ENCODE measurements at places on chromosomes 2 and 18.

DNA sequence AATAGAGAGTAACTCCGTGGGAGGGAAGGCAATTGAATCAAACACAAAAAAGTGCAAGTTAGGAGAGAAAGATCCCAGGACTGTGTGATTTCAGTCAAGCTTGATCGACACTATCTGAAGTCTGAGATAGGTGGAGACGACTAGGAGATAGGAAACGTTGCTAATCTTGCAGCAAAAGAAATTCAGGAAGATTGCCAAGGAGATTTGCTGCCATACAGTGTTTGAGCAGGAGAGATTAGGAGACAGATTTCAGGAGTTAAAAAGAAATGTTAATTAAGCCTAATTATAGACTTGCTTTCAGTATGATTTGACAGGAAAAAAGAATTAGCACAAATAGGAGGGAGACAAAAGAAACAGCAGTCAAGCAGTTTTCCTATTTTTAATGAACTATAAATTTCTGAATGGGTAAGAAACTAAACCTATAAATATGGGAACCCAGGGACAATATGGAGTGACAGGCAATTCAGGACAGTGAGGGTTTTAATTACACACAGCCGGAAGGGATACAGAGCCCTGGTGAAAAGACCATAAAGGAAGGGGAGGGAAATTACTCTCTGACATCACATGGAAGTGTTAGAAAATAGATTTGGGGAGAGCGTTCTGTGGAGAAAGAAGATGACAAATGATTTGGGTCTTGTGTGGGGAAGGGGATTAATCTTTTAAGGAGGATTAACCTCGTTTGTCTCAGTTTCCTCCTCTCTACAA is 72.6 kb downstream of the SUCLG1 start:
- DNase-seq = no peak

GRCh38 chr2:111642586-111643327 is 241.2 kb downstream of the ANAPC1 start:
- DNase-seq = no peak

- no peak for DNase-seq
Measured at GRCh38 chr2:236369661-236370062, 105.5 kb upstream of the ASB18 start.

GRCh38 chr2:10431797-10432196 is 16.3 kb downstream of the ODC1 start:
- no peak for DNase-seq

GRCh38 chr2:117519721-117520120 is 294.8 kb upstream of the DDX18 start:
- no peak for DNase-seq

DNA sequence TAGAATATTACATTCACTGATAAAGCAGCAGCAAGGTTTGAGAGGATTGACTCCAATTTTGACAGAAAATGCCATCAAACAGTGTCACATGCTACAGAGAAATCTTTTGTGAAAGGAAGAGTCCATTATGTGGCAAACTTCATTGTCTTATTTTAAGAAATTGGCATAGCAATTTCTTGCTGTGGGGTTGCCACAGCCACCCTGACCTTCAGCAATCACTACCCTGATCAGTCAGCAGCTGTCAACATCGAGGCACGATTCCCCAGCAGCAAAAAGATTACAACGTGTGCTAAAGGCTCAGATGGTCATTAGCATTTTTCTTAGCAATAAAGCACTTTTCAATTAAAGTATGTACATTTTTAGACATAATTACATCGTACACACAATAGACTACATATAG is 74.7 kb downstream of the PRKCE start:
- DNase-seq = no peak

DNA sequence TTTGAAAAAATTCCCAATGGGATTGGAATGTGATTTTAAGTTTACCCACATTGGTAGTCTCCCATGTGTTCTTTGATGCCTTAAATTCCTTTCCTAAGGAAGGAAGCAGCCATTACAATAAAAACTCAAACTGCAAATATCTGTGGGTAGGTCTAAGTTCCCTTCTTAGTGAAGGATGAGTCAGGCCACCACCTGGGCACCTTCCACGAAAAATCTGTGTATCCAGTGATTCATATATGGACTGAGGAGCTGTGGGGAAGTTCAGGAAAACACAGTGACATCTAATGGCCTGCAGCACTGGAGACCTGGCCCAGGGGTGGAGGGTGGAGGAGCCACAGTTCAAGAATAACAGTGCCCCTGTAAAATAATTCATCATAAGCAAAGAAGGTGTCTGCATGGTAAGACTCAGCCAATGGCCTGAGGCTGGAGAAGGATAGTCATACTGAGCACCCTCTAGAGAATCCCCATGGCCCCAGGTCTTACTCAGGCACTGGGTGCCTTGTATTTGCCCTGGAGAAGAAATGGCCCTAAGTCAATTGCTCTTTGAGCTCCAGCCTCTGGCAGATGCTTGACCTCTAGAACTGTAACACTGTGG is 248.6 kb downstream of the SP3 start:
- no peak for DNase-seq

- DNase-seq = no peak
Measured at GRCh38 chr2:6846540-6846939, 19.2 kb downstream of the CMPK2 start.

- DNase-seq = no peak
Measured at GRCh38 chr18:55504808-55505207, 83.2 kb downstream of the TCF4 start.

- no peak for DNase-seq
Measured at GRCh38 chr18:34299828-34300227, 75.1 kb upstream of the NOL4 start.

GRCh38 chr2:150370561-150370960 is 116.9 kb downstream of the RND3 start:
- DNase-seq = no peak

DNA sequence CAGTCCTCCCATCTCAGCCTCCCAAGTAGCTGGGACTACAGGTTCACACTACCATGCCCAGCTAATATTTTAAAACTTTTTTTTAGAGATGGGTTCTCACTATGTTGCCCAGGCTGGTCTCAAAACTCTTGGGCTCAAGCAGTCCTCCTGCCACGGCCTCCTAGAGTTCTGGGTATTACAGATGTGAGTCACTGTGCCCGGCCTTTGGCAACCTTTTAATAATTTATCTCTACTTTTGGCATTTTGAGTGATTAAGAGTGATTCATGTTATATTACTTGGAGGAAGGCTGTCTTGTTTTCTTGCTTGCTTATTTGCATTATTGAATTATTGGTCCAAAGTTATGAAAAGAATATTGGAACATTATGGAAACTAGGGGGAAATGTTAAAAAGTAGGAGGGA is 24.3 kb downstream of the NCOA1 start:
- DNase-seq = no peak

- no peak for DNase-seq
Measured at GRCh38 chr2:200216310-200216709, 90.2 kb upstream of the SPATS2L start.

DNA sequence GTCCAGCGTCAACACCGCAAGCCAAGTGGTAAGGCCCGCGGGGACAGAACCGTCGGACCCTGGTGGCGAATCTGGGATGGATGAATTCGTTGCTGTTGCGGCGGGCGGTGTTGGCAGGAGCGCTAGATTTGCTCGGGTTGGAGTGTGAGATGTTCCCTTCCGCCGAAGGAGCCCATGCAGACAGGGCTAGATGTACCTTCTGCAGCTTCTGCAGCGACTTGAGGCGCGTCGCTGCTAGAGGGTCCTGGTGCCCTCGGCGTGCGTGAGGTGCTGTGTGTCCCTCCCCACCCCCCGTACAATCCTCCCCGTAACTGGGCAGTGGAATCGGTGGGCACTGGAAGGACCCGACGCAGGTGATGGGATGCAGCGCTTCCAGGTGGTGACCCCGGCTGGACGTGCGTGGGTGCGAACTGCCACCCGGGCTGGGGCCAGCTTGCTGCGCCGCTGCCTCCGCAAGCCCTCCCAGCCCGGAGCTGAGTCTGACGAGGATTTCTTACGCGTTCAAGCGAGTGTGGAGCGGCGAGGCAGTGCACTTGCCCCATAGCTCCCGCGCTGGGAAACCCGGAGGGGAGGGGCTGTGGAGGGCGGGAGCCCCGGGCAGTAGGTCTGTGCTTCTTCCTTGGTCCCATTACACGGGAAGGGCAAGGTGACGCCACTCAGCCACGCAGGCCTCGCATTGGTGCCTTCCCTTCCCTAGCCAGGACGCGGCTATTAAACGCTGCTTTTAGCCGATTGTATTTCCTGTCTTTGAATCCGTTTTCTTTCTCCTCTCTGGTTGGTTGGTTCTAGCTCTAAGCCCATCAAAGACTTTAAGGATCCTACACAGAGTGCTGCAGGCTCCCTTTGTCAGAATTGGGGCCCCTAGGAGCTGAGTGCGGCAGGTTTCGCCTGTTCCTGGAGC is 34.2 kb downstream of the CHRNA1 start:
- DNase-seq = peak; percentile 12

- no peak for DNase-seq
Measured at GRCh38 chr2:193409951-193410350, 1215.2 kb upstream of the TMEFF2 start.

DNA sequence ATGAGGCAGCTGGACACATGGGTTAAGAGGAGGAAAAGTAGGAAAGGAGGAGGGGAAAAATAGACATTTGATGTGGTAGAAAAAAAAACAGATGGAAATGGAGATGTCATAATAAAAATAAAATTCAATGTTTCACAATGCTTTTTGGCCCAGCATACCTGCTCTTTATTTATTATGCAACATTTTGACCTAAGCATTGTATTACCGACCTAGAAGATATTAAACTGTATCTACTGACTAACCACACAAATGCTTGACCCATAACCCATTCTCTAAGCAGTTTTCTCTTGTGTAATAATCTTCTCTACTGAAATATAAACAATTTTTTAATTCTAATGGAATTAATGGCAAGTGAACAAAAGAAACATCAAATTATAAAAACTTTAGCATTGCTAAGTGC is 362.3 kb downstream of the FBXO15 start:
- no peak for DNase-seq

GRCh38 chr2:194491409-194492115 is 1165.5 kb upstream of the SLC39A10 start:
- DNase-seq = no peak

GRCh38 chr18:44796429-44797428 is 116.0 kb downstream of the SETBP1 start:
- no peak for DNase-seq

- DNase-seq = peak; percentile 21
Measured at GRCh38 chr2:69177785-69178636, 165.0 kb downstream of the ANTXR1 start.

DNA sequence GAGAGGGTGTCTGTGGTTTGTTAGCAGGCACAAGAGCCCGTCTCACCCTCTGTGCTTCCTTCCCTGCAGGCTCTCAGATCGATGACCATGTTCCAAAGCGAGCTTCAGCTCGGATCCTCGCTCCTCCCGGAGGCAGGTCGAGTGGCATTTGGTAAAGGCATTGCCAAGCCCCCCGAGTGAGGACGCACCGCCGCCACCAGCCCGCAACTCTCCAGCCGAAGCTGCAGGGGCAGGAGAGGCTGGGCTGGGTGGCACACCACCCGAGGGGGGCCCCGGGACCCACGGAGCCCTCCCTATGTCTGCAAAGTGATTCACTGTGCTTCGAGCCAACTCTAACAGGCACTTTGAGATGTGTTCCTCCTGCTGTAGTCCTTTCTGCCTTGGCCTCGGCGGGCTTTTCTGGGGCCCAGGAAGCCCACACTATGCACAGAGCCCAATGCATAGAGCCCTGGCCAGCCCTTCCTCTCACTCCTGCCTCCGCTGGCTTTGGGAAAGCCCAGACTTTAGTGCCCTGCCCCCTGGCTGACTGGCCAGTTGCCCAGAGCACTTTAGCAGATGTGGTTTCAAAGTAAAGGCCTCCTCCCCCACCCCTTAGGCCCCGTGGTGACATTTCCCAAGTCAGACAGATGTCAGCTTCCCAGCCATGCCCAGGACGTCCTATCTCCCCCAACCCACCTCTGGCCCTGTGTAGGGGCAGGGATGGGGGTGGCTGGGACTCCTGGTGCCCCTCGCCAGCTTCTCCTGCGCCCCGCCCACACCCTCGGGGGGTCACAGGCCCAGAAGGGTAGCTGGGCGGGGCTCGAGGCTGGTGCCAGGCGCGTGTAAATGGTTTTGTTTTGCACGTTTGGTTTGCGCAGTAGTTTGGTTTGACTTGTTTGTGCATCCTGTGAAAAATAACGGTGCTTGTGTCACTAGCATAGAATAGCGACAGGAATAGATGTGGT is 23.3 kb upstream of the MAPRE3 start:
- DNase-seq = no peak

DNA sequence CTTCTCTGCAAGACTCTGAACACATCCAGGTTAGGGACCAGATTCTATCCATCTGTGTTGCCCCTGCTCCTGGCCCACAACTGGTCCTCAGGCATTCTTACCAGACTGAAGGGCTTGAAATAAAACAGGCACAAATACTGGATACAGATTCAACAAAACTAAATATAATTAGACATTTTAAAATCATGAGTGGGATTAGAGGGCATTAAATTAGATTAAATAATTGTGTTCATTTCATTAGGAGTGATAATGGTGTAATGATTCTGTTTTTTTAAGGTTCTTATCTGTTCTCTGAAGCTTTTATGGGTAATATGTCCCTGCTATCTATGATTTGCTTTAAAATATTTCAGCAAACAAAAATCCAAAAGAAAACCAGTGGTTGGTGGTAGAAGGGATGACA is 226.5 kb downstream of the IRS1 start:
- no peak for DNase-seq

GRCh38 chr2:84690225-84690624 is 173.9 kb downstream of the DNAH6 start:
- no peak for DNase-seq

- DNase-seq = no peak
Measured at GRCh38 chr18:59748628-59749360, 51.6 kb upstream of the CCBE1 start.

GRCh38 chr2:32741575-32741974 is 113.7 kb downstream of the TTC27 start:
- no peak for DNase-seq

DNA sequence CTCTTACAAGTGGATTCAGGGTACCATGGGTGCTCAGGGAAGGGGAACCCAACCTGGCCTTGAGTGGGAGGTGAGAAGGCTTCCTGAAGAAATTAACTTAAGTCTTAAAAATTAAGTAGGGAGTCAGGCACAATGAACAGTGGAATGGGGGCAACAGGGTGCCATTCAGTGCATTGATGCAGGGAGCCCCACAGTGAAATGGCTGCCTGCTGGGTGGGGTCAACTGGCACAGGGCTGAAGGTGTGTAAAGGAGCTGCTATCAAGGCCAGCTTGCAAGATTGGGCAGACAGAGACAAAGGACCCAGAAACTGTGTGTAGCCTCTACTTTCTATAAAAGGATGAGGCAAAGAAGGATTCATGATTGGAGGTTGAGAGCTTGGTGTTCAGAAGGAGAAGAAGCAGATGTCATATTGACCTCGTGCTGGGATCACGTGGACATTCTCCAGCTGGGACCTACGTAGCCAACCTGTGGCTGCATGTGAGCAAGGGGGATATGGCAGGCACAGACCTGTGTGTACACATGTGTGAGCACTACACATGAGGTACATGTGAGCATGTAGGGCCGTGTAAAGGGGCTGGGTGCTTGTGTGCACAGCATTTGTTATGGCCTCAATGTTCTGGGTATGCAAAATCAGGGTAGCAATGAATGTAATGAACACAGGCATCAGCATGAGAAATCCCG is 209.5 kb upstream of the HAAO start:
- DNase-seq = no peak

Data from CD4-positive, alpha-beta T cell (primary cell).